ENCODE measurements at places on chromosomes 4 and X. TPM values are rescaled to one million over a fixed set of nuclear protein-coding genes. Genes with fewer than 3 reads are reported as not detected.

DNA sequence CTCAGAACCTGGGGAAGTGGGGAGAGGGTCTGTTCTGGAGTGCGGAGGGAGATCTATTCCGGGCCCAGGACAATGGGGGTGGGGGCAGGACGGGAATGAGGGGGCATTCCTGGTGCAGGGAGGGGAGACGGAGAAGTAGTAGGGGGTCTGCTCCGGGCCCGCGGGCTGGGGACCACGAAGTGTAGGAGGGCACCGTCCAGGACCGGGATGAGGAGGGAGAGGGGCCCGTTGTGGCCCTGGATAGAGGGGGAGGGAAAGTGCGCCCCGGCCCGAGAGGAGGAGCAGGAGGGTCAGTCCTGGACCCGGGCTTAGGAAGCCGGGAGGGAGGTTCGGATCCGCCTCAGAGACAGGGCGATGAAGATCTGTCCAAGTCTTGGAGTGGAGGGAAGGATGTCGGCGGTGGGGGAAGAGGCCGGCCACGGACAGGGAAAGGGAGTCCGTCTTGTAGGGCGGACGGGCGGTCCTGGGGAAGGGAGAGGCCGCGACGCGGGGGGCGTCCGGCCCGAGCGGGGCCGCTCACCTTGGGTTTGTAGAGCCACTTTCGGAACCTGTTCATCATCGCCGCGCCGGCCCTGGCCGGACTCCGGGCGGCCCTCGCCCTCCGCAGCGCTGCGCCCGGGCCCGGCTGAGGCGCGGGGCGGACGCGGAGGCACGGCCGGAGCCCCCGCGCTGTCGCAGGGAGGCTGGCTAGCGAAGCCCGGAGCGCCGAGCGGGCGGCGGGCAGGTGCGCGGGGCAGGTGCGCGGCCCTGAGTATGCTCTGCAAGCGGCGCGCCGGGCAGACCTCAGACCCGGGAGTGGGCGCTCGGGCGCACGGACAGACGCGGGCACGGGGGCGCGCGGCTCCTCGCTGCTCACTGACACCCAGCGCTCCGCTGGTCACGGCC, at the start of gene ZFYVE28:
ZFYVE28 (minus strand) TSS at position 881 of the 885 bp plus-strand sequence; CDS start at position 559, 322 bp downstream.
- H3K27me3 ChIP-seq: peaks cover 53% of the 10 kb centered on the region
- no peak for DNase-seq
- peak within 1 kb of the TSS; percentile 24 for H3K27ac ChIP-seq
- no peaks in the 10 kb centered on the region for H3K36me3 ChIP-seq

AMER1 gene
- total RNA-seq: 3.2 TPM

GPC4 gene
- total RNA-seq: not detected

ASMT gene
- total RNA-seq: 0.70 TPM

- peaks cover 82% of the 10 kb centered on the region for H3K4me1 ChIP-seq
- H3K36me3 ChIP-seq: peaks cover 5% of the 10 kb centered on the region
- peak; percentile 47 for DNase-seq
- peak overlapping the region; percentile 49 for H3K27ac ChIP-seq
These were observed 42.5 kb upstream of the BBS12 start for GRCh38 chr4:122689972-122690371.

DNA sequence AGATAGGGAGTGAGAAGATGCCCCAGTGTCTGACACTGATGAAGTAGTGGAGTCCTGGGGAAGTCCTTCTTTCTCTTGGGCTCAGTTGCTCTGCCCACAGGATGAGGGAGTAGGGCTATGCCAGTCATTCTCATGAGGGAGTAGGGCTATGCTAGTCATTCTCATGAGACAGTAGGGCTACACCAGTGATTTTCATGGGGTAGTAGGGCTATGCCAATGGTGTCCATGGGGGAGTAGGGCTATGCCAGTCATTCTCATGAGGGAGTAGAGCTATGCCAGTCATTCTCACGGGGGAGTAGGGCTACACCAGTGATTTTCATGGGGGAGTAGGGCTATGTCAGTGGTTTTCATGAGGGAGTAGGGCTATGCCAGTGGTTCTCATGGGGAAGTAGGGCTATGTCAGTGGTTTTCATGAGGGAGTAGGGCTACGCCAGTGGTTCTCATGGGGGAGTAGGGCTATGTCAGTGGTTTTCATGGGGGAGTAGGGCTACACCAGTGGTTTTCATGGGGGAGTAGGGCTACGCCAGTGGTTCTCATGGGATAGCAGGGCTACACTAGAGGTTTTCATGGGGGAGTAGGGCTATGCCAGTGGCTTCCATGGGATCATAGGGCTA, 43.3 kb upstream of the SOD3 start:
- no peaks in the 10 kb centered on the region for H3K36me3 ChIP-seq
- no peaks in the 10 kb centered on the region for H3K4me1 ChIP-seq
- peaks cover 6% of the 10 kb centered on the region for H3K27me3 ChIP-seq
- H3K4me3 ChIP-seq: no peak overlapping the region
- no peak overlapping the region for H3K27ac ChIP-seq

RNF128 gene
- total RNA-seq: not detected

DUSP21 gene
- total RNA-seq: not detected

GRCh38 chr4:120994521-120994920, 72.0 kb upstream of the PRDM5 start:
- H3K27ac ChIP-seq: no peak overlapping the region
- H3K4me1 ChIP-seq: peaks cover 4% of the 10 kb centered on the region
- no peak overlapping the region for H3K4me3 ChIP-seq
- peaks cover 1% of the 10 kb centered on the region for H3K36me3 ChIP-seq
- DNase-seq: no peak

PDZD4 gene
- total RNA-seq: 5.0 TPM

OTC gene
- total RNA-seq: not detected

CLDN34 gene
- not detected for total RNA-seq

FRG2 gene
- not detected for total RNA-seq

OPRPN gene
- total RNA-seq: not detected

DNA sequence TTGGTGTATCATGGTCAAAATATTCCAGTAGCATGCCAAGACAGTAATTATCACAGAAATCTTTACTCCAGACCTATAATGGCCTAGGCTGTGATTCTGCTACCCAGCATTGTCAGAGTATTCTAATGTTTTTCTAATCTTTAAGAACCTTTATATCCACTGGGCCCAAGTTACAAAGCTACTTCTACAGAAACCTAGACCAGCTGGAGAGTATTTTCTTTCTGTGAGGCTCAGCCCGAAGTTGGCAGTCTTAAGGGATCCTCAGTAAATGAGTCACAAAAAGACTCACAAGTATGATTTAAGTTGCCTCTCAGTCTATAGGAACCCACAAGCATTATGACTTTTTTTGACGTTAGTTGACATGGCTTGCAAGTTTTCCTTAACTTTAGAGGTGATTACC, 638.5 kb upstream of the FAM241A start:
- H3K4me3 ChIP-seq: no peak overlapping the region
- no peak for DNase-seq
- H3K27me3 ChIP-seq: no peaks in the 10 kb centered on the region
- no peaks in the 10 kb centered on the region for H3K4me1 ChIP-seq
- H3K36me3 ChIP-seq: no peaks in the 10 kb centered on the region
- no peak overlapping the region for H3K27ac ChIP-seq

GRCh38 chrX:154333837-154334271, 38.3 kb downstream of the TKTL1 start:
- H3K27ac ChIP-seq: peak overlapping the region; percentile 52
- no peaks in the 10 kb centered on the region for H3K36me3 ChIP-seq
- H3K4me1 ChIP-seq: peaks cover 23% of the 10 kb centered on the region
- no peak for DNase-seq

- peaks cover 15% of the 10 kb centered on the region for H3K36me3 ChIP-seq
- H3K4me1 ChIP-seq: no peaks in the 10 kb centered on the region
- H3K27me3 ChIP-seq: no peaks in the 10 kb centered on the region
- H3K27ac ChIP-seq: no peak overlapping the region
- H3K4me3 ChIP-seq: no peak overlapping the region
- DNase-seq: no peak
These were observed 83.4 kb upstream of the COX18 start for GRCh38 chr4:73152893-73153292.

GRCh38 chrX:11890836-11891514, 132.9 kb downstream of the MSL3 start:
- no peak overlapping the region for H3K4me3 ChIP-seq
- no peaks in the 10 kb centered on the region for H3K36me3 ChIP-seq
- no peak overlapping the region for H3K27ac ChIP-seq
- DNase-seq: no peak
- no peaks in the 10 kb centered on the region for H3K4me1 ChIP-seq

DNA sequence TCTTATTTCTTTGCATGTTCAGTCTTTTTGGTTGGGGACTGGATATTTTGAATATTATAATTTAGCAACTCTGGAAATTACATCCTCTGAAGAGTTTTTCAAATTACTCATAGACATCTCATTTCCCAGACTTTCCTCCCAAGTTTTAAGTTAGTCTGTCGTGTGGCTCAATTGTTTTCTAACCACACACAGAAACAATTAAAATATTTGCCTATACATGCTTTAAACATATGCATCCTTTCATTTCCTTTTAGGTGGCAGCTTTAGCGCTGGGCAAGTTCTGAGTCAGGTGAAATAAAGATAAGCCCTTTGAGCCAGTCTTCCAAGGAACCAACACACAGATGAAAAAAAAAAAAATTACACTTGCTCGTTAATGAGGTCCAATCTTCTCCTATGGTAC, 307.0 kb upstream of the SPOCK3 start:
- no peak overlapping the region for H3K4me3 ChIP-seq
- no peaks in the 10 kb centered on the region for H3K36me3 ChIP-seq
- no peaks in the 10 kb centered on the region for H3K4me1 ChIP-seq
- H3K27me3 ChIP-seq: no peaks in the 10 kb centered on the region
- no peak overlapping the region for H3K27ac ChIP-seq

DNA sequence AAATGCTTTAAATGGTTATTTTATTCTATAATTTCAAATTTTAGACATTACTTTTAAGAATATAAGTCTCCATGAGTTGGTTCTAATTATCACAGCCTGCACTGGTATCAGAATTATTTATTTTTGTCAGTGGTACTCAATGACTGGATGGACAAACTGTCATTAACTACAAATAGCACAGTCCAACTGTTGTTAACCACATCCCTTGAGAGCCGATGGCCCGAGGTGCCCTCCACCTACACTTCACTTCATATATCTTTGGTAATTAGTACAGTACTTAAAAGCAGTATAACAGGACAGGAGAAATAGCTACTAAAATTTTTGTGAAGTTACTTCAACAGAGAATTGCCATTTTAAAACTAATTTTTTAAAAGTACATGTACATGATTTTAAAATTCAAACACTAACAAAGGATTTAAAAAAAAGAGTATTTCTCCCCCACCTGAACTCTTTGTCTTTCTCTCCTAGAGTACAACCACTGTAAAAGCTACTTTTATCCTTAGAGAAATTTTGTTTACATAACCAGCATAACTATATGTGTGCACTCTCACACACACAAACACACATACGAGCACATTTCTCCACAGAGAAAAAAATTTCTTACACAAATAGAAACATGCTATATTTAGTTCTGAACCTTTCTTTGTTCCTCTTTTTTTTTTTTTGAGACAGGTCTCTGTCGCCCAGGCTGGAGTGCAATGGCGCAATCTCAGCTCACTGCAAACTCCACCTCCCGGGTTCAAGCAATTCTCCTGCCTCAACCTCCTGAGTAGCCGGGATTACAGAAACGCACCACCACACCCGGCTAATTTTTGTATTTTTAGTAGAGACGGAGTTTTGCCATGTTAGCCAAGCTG, 6.5 kb downstream of the TIFA start:
- H3K4me1 ChIP-seq: peaks cover 87% of the 10 kb centered on the region
- peak overlapping the region; percentile 89 for H3K27ac ChIP-seq
- peaks cover 38% of the 10 kb centered on the region for H3K36me3 ChIP-seq
- H3K27me3 ChIP-seq: no peaks in the 10 kb centered on the region
- peak overlapping the region; percentile 92 for H3K4me3 ChIP-seq

- H3K4me1 ChIP-seq: no peaks in the 10 kb centered on the region
- H3K27me3 ChIP-seq: no peaks in the 10 kb centered on the region
- H3K36me3 ChIP-seq: peaks cover 2% of the 10 kb centered on the region
- no peak for DNase-seq
- no peak overlapping the region for H3K27ac ChIP-seq
These were observed 477.6 kb upstream of the INTU start for GRCh38 chr4:127155116-127155515.

GRCh38 chrX:20140420-20140819, 1.2 kb downstream of the EIF1AX start:
- peak overlapping the region; percentile 91 for H3K4me3 ChIP-seq
- H3K27ac ChIP-seq: peak overlapping the region; percentile 88
- no peak for DNase-seq
- peaks cover 33% of the 10 kb centered on the region for H3K36me3 ChIP-seq
- H3K4me1 ChIP-seq: peaks cover 71% of the 10 kb centered on the region

DNA sequence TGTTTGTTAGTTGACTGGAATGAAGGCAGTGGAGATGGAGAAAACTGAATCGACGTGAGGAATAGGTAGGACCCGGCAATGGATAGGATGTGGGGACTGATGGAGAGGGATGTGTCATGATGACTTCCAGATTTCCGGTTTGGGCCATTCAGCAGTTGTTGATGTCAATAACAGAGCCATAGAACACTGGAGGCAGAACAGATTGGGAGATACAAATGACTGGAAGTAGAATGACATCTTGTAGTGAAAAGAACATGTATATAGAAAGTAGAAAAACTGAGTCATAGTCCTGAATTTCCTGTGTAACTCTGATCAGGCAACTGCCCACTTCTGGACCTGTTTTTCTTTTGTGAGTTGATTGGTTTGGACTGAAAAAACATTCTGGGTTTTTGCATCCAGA, 24.5 kb downstream of the CETN2 start:
- H3K36me3 ChIP-seq: no peaks in the 10 kb centered on the region
- peaks cover 6% of the 10 kb centered on the region for H3K4me1 ChIP-seq
- H3K27ac ChIP-seq: no peak overlapping the region
- H3K4me3 ChIP-seq: no peak overlapping the region
- DNase-seq: no peak

DNA sequence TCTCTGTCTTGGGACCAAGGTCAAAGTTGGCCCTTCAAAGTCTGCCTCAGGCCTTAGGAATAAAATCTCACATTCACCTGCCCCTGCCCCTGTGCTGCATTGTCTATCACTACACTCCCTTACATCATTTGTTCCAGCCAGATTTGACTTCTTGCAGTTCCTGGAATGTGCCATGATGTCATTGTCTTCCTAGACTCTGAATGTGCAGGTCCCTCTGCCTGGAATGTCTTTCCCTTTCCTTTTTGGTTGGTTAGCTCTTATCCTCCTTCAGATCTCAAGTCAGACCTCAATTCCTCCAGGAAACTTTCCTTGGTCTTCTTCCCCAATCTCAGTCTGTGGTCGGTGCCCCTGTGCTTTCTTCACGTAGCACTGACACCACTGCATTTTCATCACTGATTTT, 67.7 kb upstream of the EFNB1 start:
- H3K27ac ChIP-seq: no peak overlapping the region
- no peaks in the 10 kb centered on the region for H3K4me1 ChIP-seq
- DNase-seq: no peak

GRCh38 chrX:19745077-19745476, 142.3 kb downstream of the SH3KBP1 start:
- peak overlapping the region; percentile 74 for H3K4me3 ChIP-seq
- peaks cover 16% of the 10 kb centered on the region for H3K27me3 ChIP-seq
- peak overlapping the region; percentile 93 for H3K27ac ChIP-seq
- no peak for DNase-seq

DNA sequence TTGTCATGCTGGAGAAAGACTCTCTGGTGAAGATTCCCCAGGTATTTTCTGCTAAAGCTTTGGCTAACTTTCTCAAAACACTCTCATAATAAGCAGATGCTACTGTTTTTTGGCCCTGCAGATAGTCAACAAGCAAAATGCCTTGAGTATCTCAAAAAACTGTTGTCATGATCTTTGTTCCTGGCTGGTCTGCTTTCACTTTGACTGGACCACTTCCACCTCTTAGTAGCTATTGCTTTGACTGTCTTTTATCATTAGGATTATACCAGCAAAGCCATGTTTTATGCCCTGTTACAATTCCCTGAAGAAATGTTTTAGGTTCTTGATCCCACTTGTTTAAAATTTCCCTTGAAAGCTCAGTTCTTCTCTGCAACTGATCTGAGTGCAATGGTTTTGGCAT, 231.5 kb downstream of the SLC7A11 start:
- no peaks in the 10 kb centered on the region for H3K4me1 ChIP-seq
- no peak overlapping the region for H3K27ac ChIP-seq
- no peak overlapping the region for H3K4me3 ChIP-seq

NR0B1 gene
- not detected for total RNA-seq
